ELF-1 (cell line): ENCODE measurements at places on chromosomes 2 and 18.

GRCh38 chr2:225670111-225670974, 270.8 kb downstream of the NYAP2 start:
- DNase-seq, result no peak

DNA sequence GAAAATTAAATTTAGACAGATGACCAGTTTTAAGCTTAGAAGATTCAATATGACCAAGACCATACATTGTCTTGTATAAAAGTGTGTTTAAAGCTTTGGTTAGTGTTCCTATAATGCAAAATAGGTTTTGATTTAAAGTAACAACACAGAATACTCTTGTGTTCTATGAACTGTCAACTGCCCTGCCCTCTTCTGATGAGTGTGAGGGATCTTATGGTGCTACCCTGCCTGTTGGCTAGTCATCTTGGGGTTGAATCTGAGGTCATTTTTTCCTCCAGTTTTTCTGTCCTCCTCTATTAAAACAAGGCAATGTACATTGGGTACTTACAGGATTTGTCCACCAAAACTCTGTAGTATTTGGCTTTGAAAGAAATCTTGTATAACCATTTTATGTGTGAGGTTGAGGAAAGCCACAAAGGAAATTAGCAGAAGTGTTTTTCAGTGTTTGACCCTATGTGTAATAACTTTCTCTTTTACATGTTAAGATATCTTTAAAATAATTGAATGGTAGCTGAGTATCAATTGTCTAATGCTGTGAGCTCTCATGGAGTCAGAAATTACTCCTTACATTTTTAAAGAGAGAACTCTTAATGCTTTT, 129.1 kb downstream of the SPTBN1 start:
- no peak for DNase-seq

GRCh38 chr2:222569826-222570225, 86.1 kb downstream of the FARSB start:
- no peak for DNase-seq

DNA sequence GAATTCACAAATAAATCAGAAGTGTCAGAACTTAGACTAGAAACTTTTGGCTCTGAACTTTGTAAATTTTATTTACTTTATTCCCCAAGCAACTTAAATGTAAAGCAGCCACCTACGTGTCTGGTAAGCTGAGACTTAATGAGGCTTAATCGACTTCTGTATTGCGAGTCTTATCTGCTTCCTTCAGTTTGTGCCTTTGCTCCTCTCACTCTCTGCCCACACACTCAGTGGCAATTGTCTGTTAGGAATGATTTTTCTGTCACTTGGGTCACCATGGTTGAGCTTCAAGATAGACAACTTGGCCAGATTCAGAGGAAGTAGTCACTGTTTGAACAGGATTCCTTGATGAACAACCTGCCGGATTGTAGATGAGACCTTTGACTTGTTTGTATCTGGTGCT, 691.4 kb upstream of the FSHR start:
- no peak for DNase-seq

DNA sequence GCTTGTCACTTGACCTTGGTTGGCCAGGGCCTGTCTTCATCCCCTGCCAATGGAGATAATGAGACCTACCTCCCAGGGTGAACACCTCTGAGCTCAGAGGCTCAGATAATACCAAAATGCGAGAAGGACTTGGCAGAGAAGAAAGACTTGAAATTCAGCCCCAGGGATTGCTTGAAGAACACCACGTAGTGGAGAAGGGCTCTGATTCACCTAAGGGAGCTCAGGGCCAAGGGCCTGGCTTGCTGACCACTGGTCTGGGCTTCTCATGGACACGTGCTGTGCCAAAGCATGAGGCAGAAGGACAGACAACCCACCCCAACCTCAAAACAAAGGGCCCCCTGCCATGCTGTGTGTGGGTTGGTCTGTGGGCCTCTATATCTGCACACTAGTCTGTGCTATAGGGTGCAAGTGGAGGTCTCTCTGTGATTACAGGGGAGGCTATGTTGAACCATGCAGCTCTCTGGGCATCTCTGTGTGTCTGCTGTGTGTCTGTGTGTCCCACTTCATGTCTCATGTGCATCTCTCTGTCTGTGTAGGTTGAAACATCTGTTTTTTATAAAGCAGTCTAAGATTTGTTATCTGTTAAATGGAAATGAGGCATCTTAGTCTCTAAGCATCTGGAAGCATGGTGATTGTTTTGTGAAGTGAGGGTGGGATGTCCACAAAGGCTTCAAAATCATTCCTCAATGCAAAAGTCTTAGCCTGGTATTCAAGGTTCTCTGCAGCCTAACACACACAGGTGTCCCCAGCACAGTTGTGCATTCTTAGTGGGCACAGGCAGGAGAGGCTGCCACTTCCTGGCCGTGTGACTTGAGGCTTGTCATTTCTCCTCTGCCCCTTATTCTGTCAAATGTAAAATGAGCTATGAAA, 61.0 kb upstream of the EPAS1 start:
- no peak for DNase-seq
